NCI-H510A treated with DMSO at 0.1 percent for 48 hours (cell line): ENCODE measurements at places on chromosomes 16 and 17.
A peak's percentile ranks its signal among the peaks of the same experiment; 100 is the strongest.

GRCh38 chr16:57708168-57708567 lies 13.6 kb downstream of the DRC7 start:
- no peak for DNase-seq

DNA sequence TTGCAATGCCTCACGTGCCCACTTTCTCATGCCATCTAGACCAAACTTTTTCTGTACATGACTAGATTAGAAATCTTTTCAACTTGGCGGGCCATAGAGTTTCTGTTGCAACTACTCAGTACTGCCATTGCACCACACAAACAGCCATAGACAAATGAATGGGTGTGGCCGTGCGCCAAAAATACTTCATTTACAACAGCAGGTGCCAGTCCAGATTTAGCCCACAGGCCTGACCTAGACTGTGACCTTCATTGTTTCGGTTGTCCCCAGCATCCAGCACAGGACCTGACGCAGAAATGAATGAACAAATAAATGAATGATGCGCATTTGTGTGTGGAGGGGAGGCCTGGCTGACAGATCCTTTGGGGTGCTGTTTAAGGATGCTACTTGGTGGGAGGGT lies 14.3 kb upstream of the PDK2 start:
- DNase-seq = no peak

DNA sequence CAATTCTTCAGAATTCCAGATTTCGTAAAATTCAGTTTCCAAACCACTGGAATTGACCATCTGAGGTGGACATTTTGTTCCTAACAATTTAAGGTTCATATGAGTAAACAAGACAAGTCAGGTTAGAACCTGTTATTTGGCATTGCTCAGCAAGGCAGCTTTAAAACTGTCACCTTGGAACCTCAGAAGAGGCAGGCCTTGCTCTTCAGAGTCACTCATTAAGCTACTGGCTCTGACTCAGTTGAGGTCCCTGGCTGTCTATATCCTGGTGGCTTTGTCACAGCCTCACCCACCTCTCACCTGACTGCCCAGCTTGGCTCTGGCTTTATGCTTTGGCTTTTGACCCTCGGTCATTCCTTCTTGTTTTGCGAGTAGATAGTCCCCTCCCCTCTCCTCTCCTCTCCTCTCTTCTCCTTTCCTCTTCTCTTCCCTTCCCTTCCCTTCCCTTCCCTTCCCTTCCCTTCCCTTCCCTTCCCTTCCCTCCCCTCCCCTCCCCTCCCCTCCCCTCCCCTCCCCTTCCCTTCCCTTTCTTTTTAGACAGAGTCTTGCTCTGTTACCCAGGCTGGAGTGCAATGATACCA lies 238.4 kb downstream of the SHISA9 start:
- DNase-seq = no peak

DNA sequence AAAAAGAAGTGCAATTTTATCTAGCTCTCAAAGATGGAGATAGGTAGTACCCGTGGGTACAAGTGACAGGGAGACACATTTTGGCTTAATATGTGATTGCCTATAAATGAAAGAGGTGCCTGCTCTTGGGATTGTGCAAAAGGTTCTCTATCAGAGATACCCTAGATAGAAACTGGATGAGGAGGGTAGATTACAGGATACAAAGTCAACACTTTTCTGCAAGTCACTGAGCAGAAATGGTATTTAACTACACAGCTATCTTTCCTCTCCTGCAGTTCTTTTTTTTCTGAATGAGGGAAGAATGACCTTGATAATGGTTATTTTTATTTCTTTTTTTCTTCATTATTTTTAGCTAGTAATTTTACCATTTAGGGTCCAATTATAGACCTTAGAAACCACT lies 67.6 kb downstream of the MMD start:
- no peak for DNase-seq

GRCh38 chr16:73996624-73997339 lies 299.8 kb upstream of the PSMD7 start:
- DNase-seq = peak; percentile 65

DNA sequence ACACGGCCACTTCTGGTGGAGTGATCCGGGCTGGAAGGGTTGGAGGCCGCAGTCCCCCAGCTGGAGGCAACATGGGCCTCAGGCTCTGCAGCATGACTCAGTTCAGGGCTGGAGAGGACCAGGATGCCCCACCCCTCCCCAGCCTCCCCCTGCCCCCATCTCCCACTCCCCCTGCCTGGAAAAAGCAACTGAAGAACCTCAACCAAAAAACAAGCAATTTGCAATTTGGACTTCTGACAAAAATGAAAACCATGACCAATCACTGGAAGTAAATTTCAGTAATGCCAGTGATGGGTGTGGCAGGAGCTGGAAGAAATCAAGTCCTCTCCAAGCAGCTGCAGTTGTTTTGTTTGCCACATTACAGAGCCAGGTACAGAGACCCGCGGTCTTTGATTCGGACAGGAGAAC lies 6.6 kb upstream of the MIF4GD start:
- DNase-seq = no peak

GRCh38 chr17:79053251-79053925 lies 21.2 kb upstream of the ENGASE start:
- DNase-seq = no peak

DNA sequence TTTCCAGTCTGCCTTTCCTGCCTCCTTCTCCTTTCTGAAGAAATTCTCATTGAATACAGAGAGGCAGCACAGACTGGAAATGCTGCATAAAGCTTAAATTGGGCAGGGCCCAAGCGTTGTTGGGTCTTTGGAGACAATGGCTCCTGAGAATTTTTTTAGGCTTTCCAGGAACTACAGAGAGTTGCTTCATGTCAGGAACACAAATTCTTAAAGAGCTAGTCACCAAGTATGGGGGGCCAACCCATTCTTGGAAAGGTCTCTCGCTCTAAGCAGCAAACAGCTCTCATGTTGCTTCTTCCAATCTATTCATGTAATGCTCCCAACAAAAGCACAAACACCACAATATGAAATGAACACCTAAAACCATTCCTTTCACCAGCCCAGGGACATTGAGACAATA lies 6.9 kb downstream of the HNF1B start:
- DNase-seq = no peak

- peak; percentile 62 for DNase-seq
Observed at GRCh38 chr16:68445458-68445857, 2.9 kb downstream of the SMPD3 start.

GRCh38 chr17:74827800-74828199 lies 31.9 kb downstream of the GRIN2C start:
- no peak for DNase-seq

- DNase-seq = no peak
Observed at GRCh38 chr16:49097964-49098363, 183.7 kb downstream of the CBLN1 start.

DNA sequence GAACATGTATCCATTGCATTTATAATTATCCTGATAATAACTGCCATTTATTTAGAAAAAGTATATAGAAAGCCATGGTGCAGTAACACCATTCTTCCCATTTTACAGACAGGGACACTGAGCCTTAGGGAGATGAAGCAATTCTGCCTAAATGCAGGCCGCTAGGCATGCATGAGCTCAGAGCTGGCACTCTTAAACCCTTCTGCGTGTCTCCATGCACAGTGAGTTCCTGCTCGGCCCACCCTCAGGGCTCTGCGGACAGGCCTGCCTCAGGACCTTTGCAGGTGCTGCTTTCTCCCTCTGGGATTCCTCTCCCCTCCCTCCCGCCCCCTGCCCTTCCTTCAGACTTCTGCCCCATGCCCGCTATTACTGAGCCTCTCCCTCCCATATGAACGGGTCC lies 54.3 kb upstream of the WSB1 start:
- no peak for DNase-seq
